Right atrium auricular region (tissue), 2 donors: ENCODE measurements at places on chromosomes 1 and 21.

DNA sequence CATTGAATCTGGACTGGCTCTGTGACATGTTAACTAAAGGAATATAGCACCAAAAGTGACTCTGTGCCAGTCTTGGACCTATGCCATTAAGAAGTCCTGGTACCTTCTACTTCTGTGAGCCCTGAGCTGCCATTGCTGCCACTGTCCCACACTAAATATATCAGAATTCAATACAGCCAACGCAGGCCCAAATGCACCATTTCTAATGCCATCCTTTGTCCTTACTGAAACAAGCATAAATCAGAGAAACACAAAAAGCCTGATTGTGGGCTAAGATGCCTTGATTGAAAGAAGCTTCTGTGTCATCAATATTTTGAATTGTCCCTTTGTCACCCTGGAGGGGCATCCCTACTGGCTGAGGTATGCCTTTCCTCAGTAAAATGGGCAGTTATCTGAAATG lies 66.9 kb upstream of the NEK2 start:
- DNase-seq: no peak

DNA sequence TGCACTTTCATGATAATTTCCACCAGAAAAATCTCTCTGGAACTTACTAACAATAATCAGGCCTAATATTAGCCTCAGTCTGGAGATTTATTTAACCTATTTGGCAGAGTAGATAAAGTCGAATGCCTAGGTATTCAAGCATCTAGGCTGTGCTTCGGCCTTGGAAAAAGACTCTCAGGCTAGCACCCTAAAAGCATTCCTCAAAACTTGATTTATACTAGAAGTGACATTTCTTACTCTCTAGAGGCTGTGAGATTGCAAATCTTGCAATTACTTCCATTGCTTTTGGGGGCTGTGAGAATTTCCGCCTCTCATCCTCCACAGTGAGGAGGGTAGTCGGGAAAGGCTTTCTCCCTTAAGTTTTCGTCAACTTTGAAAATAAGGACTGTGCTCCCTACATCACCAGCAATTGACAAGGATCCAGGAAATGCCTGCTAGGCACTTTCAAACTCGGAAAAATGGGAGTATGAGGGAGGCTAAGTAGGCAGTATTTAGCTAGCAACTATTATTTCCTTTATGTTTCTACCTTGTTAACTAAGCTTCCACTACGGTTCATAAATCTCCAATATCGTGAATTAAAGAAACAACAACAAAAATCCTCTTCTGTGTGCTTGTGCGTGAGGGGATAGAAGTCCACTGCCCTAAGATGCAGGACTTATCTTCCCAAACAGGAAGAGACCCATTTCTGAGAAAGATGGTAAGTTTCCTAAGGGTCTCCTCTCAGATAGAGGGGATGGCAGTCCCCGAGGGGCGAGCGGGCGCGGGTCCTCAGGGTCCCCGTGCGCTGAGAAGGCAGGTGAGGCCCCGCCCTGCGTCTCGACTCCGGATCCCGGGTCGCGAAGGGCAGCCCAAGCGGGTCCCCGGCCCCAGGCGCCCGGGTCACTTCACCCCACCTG lies 1.1 kb upstream of the LMO4 start:
- no peak for DNase-seq

DNA sequence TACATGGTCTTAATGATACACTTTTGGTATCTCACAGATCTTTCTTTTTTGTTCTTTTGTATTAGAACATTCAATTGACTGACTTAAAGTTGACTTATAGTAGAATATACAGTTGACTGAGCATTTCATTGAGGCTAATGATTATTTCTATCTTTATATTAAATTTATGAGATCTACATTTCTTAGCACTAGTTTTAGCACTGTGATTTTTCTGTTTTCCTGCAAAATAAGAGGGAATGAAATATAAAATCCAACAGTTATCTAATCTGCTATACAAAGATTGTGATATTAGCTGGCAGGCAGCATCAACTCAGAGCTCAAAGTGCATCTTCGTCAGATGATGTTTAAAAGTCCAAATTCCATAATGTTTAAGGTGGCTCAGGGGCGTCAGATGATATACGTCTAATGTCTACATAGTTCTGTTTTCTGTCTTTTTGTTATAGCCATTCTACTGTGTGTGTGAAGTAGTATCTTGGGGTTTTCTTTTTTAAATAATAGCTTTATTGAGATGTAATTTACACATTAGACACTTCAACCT lies 85.4 kb downstream of the ATG4C start:
- no peak for DNase-seq

DNA sequence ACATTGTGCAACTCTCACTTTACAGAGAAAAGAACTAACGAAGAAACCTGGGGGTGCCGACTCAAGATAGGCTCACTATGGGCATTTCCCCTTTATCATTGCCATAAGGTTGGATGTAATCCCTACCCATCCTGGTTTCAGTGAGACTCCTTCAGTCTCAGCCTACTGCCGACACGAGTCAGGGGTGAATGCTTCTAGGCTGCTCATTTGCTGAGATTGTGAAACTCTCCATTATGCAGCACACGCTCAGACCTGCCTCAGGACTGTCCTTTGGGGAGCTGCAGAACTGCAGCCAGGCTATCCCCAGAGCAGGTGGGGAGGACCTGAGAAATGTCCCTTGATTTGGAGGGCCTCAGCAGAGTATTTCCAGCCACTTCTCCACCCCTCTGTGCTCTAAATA lies 22.2 kb downstream of the TSHB start:
- no peak for DNase-seq

DNA sequence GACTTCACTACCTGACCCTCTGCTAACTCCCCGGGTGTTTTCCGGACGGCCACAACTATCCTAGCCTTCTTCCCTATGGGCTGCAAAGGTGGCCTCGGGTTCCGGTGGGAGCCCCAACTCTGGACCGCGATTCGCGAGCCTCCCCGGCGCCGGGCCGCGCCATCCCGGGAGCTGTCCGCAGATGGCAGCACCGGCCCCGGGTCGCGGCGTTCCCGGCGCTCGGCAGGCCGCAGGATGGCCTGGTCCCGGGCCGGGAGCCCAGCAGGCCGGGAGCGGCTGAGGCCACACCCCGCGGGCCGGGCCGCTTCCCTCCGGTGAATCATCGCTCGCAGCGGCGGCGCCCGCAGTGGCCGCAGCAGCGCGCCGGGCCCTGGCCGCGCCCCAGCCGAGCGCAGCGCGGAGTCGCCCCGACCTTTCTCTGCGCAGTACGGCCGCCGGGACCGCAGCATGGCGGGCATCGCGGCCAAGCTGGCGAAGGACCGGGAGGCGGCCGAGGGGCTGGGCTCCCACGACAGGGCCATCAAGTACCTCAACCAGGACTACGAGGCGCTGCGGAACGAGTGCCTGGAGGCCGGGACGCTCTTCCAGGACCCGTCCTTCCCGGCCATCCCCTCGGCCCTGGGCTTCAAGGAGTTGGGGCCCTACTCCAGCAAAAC lies at the start of gene CAPN2:
Gene CAPN2, plus strand, starts transcription at position 346 of the 656 bp plus-strand sequence. Its CDS starts 102 bp downstream, at position 448.
- DNase-seq: peak; percentile 80

DNA sequence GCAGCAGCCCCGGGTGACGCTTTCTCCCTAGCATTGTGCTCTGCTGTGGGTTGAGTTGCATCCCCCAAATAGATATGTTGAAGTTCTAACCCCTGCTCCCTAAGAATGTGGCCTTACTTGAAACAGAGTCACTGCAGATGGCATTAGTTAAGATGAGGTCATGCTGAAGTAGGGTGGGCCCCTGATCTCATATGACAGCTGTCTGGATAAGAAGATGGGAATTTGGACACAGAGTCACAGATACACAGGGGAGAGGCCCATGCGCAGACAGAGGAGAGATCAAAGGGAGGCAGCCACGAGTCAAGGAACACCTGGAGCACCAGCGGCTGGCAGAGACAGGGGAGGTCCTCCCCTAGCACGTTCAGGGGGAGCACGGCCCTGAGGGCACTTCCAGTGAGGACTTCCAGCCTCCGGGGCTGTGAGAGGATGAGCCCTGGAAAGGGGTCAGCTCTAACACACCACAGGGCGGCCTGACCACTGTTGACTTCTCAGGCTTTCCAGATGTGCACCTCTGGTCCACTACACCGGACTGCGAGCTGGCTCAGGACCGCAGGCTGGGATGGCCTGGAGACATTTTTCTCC lies 46.4 kb downstream of the ABCG1 start:
- no peak for DNase-seq

GRCh38 chr1:107404756-107405155 lies 263.9 kb downstream of the NTNG1 start:
- no peak for DNase-seq

DNA sequence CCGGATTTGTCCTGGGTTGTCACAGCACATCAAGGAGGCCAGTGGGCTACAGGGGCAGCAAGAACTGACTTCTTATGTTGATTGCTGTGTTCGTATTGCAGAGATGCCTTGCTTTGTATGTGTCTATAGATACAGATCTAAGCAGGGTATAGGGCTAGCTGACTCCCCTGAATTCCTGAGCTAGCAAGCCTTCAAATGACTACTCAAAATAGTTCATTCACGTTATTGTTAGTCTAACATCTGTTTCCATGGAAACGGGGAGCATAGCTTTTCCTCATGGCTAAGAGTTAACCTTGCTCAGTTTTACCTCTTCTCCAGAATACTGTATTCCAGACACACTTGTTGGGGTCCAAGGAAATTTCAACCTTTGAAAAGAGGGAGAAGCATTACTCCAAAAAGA lies 24.1 kb downstream of the TRIM45 start:
- DNase-seq: no peak

DNA sequence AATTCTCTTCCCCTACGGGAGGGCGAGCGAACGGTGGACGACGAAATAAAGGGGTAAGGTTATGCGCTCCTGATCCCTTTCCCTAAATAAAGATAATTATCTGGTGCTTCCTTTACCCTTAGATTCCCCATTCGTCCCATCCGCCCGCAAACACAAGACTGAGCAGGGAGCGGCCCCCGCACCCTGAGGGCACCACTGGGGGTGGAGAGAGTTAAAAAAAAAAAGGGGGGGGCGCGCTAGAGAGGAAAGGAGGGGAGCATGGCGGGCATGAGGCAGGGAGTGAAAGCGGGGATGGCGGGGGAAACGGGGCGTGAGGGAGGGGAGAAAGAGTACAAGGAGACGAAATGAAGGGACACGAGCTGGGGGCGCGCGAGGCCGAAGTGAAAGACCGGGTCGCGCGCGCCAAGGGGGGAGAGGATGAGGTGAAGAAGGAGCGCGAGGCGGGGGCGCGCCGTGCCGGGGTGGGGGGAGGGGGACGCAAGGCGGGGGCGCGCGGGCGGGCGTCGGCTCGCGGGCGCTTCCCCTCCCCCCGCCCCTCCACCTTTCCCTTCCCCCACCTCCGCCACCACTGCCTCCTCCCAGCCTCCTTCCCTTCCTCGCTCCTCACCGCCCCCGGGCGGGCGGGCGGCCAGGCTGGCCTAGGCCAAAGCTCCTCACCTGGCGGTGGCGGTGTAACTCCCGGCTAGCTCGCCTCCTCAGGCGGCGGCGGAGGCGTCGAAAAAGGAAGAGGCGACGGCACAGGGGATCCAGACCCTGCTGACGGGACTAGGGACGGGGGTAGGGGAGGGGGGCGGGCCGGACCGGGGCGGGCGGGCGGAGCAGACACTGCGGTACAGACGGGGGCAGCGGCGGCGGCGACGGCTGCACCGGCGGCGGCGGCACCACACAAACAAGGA lies 448 bp downstream of the GATAD2B start:
- no peak for DNase-seq

DNA sequence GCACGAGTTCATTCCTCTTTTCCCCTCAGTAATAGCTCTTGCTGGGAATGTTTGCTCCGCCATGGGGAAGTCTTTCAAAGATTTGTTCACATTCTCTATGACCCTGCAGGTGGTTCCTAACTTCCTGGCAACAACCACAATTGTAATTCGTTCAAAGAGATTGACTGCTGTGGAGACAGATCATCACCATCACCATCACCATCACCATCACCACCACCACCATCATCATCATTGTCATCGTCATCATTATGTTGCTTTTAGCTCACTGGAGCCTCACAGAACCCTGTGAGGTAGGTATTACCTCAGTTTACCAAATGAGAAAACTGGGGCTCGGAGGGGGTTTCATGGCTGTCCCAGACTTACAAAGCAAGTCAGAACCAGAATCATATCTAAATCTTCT lies 30.9 kb downstream of the COA7 start:
- DNase-seq: no peak

- no peak for DNase-seq
These were observed 1.6 kb upstream of the LY9 start for GRCh38 chr1:160794376-160794775.

DNA sequence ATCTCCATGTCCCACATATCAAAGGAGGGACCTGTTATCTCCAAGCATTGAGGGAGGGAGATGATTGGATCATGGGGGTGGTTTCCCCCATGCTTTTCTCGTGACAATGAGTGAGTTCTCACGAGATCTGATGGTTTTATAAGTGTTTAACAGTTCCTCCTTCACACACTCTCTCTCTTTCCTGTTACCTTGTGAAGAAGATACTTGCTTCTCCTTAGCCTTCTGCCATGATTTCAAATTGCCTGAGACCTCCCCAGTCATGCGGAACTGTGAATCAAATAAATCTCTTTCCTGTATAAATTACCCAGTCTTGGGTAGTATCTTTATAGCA lies 91.6 kb downstream of the DDAH1 start:
- no peak for DNase-seq

GRCh38 chr1:111474521-111474920 lies 737 bp downstream of the C1orf162 start:
- DNase-seq: no peak

DNA sequence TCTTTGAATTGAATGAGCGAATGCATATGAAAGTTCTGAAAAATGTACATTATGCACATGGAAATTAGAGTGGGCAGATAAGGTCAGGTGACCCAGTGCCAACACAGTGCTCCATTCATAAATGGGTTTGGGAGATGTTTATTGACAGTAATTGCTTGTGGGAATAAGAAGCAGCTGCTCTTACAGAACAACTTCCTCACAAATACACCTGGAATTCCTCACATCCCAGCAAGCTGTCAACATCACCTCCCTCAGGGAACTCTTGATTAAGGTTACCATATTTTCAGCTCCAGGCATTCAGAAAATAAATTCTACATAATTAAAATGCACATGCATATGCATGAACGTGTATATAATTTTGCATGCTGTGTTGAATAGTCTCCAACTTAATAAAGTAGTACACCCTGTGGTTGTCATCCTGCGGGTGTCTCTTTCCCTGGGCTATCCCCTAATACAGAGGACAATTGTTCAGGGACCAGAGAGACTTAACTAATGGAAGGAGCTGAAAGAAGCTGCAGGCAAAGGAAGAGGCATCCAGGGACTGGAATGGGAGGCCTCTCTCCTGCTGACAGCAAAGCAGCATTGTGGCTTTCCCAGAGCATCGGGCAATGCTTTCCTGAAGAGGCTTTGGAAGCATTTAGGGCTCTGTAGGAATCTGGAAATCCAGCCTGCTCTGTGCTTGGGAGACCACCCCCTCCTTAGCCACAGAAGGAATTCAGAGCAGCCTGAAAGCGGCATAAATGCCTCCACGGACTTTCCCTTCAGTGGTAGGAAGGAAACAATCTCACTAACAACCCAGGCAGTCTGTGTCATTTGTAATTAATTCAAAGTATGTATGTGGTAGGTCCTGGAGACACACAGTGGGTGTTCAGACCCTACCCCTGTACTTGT lies 55.2 kb upstream of the GNG12 start:
- no peak for DNase-seq
